ENCODE measurements at places on chromosomes 13 and 19.

GRCh38 chr13:48429886-48430285 is 17.0 kb upstream of the LPAR6 start:
- DNase-seq, result no peak

- DNase-seq, result no peak
These were observed 21.3 kb upstream of the MIR17HG start for GRCh38 chr13:91326146-91326545.

GRCh38 chr19:12801466-12802266 is at the start of the genes PRDX2 and THSD8:
PRDX2 (minus strand) TSS chr19:12801800; CDS start chr19:12801261, 539 bp downstream.
THSD8 (plus strand) TSS chr19:12802069; CDS start chr19:12802072, 3 bp downstream.
- DNase-seq, result no peak

- no peak for DNase-seq
These were observed 116.2 kb downstream of the OLFM4 start for GRCh38 chr13:53144826-53145225.

DNA sequence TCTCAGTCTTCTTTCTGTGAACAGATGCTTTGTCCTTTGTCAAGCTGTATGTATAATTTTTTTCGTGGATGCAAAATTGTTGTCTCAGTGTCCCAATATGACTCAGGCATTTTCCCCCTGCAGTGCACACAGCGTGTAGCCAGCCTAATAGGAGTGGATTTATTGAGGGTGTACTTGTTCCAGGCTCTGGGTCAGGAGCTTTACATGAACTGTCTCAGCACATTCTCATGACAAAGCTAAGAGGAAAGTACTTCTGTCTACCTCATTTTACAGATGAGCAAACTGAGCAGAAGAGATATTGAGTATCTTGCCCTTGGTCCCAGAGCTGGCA is 50.8 kb downstream of the STK24 start:
- DNase-seq, result no peak

DNA sequence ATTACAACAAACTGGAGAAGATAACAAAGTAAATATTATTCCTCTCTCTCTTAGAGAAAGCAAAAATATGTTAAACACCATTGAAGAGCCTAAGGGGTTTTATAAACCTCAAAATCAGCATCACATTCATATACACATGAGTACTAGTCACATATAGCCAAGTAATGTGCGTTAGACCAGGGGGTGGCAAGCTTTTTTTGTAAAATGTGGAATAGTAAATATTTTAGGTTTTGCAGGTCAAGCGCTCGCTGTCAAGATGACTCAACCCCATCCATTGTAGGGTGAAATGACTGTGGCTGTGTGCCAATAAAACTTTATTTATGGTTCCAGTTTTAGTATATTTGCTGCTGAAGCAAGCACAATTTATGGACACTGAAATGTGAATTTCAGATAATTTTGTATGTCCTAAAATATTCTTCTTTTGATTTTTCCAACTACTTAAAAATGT is 21.7 kb downstream of the RFX2 start:
- DNase-seq, result no peak

DNA sequence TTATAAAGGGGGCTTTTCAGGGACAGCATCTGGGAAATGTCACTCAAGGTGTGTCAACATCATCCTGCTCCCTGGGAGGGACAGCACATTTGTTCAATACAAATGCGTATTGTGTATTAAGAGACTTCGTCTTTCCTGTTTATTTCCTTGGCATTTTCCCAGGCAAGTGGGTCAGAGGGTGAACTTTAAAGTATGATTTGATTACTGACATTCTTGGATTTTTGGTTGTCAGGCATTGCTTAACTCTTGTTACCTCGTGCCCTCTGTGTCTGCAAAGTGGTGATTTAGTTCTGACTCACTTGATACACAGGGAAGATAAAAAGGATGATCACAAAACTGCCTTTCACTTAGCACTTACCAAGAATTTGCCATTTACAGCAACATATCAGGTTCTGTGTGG is 292.7 kb downstream of the SUCLA2 start:
- DNase-seq, result no peak

DNA sequence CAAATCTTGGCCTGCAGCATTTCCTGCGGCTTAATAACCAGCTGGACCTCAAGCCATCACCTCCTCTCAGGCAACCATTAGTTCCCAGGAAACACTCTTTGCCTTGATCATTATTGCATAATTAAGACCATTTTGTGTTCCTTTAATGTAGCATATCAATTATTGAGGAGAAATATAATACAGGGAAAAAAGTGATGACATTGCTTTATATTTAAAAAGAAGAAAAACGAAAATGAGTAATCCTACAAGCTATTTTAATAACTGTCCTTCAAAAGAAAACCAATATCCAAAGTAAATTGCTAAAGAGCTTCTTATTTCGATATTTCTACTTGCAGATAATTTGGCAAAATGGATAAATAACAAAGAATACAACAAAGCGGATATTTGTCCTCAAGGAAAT is 1084.7 kb downstream of the EFNB2 start:
- DNase-seq, result no peak

DNA sequence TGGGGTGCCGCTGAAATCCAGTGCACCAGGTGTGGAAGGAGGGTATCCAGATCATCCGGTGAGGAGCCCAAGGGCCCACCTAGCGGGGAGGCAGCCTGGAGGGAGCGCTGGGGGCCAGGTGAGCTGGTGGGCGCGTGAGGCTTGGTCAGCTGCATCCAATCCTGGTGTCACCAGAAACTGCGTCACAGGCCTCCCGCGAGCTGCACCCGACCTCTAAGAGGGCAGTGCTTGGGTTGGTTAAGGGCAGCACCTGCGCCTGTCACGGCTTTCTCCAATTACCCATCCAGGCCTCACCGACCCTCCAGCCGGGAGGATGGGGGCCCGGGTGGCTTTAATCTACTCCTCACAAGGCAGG is 284 bp downstream of the RNF17 start:
- DNase-seq, result no peak

GRCh38 chr13:75153834-75154233 is 328.1 kb downstream of the TBC1D4 start:
- DNase-seq, result no peak

GRCh38 chr19:12975221-12975741 is 5.9 kb downstream of the DAND5 start:
- no peak for DNase-seq

GRCh38 chr13:39688699-39689405 is 33.4 kb downstream of the COG6 start:
- DNase-seq, result no peak

DNA sequence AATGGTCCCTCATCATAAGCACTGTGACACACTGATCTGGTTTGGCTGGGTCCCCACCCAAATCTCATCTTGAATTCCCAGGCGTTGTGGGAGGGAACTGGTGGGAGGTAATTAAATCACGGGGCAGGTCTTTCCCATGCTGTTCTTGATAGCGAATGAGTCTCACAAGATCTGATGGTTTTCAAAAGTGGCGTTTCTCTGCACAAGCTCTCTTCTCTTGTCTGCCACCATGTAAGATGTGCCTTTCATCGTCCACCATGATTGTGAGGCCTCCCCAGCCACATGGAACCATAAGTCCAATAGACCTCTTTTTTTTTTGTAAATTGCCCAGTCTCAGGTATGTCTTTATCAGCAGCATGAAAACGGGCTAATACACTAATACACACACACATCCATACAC is 6.9 kb upstream of the GPR4 start:
- no peak for DNase-seq

GRCh38 chr13:106915146-106915545 is 347.2 kb upstream of the ARGLU1 start:
- DNase-seq, result no peak

DNA sequence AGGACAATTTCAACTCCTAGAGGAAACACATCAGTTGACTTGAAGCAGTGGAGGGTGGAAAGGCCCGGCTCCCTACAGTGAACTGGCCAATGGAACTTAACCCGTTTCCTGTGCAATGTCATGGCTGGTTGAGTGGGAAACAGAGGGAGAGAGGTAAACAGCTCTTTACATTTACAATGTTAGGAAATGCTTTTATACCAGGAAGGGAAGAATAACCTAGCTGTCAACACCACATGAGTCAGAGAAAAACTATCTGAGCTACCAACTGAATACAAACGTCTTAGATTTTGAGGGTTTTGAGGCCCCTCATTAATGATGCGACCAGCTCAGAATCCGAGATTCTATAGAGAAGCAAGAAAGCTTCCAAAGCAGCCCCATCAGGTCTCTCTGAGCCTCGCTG is 36.7 kb downstream of the CARD8 start:
- DNase-seq, result no peak

DNA sequence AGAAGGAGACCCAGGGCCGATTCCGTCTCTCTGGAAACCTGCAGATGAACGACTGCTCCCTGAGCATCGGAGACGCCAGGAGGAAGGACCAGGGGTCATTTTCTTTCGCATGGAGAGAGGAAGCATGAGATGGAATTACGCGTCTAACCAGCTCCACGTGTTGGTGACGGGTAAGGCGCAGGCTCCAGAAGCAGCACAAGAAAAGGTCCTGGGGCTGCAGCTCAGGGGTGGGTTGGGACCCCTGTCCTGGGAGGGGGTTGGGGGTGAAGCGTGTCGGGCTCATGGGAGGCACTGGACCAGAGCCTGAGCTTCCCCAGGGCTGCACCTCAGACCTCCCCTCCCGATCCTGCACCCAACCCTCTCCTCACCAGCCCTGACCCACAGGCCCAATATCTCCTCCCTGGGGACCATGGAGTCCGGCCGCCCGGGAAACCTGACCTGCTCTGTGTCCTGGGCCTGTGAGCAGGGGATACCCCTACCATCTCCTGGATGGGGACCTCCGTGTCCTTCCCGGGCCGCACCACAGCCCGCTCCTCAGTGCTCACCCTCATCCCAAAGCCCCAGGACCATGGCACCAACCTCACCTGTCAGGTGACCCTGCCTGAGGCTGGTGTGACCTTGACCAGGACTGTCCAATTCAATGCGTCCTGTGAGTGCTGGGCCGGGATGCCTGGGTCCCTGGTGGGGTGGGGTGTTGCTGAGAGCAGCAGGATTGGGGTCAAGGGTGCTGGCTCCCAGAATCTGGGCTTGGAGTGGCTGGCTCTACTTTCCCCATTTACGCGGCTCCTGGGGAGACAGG is 39.6 kb upstream of the CD33 start:
- DNase-seq, result no peak

DNA sequence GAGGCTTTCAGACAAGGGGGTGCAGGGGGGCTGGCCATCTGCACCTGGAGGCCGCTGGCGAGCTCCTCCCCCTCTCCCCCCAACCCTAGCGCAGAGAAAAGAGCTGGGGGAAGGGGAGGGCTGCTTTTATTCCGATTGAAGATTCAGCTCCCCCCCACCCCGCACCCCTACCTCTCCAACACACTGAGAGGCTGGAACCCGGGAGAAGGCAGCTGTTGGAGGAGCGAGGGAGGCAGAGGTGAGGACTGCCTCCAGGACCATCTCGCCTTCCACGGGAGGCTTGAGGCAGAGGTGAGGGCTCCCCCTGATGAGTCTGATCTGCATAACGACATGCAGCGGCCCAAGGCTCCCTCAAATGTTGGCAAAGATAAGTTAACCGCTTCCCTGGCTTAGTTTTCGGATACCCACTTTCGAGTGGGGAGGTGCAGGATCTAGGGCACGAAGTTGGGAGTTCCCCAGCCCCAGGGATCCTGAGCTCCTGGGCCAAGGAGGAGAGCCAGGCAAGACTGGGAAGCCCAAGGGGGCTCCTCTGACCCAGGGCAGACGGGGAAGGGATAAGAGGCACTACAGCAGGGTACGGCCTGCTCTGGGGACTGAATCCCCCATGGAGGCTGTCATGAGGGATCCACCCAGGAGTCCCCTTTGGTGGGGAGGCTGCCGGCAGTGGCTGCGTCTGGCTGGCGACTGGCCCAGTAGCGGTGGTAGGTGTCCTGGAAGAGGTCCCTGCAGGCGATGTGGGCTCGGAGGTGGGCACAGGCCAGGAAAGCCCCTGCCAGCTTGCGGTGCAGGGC is 1.2 kb upstream of the NUMBL start:
- DNase-seq, result no peak

DNA sequence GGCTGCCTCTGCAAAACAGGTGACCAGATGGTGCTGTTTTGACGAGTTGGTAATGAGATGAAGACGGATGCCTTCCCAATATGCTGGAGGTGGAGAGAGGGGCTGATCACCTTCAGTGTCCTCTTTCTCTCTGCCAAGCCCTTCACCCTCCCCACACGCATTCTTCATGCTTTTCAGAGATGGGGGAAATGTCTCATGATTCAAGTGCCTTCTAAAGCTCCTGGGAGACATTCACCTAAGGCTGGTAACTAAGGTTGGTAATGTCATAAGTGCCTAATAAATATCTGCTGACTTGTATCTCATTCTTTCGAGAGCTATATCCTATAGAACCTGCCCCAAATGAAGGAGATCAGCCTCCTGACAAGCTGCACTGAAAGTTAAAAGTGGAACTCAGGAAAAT is 86.2 kb upstream of the MBNL2 start:
- DNase-seq, result no peak

DNA sequence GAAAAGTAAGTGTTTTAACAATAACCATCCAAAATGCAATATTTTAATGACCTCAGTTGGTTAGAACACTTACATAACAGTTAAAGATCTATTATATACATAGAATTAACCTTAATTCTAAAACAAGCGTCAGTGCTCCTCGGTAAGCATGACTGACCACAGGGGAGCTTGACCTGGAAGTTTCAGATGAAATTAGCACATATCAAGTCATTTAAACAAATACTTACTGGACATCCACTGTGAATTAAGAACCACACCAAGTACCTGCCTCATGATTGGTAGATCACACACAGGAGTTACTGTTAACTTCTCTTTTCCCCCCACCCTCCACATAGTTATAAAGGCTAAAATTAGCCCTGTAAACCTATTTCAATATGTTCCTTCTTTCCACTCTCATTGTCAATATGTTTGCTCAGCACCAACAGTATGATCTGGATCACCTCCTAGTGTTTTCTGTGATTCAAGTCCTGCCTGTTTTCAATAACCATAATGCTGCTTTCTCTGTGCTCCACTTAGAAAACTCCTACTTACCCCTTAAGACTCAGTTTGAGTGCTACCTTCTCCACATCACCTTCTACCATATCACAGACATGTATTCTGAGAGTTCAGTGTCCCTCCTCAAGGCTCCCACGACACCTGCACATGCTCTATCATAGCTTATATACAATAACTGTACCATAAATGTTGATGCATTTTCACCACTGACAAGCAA is 209.0 kb downstream of the VWA8 start:
- no peak for DNase-seq

DNA sequence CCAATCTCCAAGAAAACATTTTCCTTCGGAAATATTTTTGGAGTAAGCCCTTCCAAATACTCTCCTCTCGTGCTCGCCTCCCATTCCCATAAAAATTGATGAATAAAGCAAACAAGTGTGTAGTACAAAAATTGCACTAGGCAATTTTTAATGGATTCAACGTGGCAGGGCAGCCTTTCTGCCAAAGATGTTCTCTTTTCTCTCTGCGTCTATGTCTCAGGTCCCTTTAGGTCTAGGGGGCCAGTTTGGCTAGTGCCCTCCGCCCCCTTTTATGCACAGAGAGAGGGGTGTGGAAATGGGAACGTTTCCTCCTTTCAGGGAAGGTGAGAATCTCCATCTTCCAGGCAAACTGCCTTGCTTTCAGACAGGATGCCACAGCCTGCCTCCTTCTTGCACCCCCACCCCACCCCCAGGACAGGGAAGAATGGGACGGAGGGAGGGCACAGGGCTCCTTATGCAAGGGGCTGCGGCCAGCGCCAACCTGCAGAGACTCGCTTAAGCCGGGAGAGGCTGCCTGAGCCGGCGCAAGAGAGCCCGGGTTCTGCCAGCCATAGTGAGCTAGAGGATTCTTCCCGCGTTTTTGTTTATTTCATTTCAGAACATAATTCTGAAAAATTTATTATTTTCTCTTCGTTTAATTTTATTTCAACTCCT is 2.7 kb upstream of the ZIC2 start:
- DNase-seq, result no peak

- DNase-seq, result no peak
These were observed 394.4 kb downstream of the GPC6 start for GRCh38 chr13:93621051-93621450.

GRCh38 chr13:20728579-20729311 is 25.2 kb downstream of the IL17D start:
- no peak for DNase-seq

GRCh38 chr19:42657556-42657955 is 62.8 kb upstream of the CEACAM8 start:
- no peak for DNase-seq
